ENCODE measurements at places on chromosomes 11 and 22. TPM values are rescaled to one million over a fixed set of nuclear protein-coding genes. Genes with fewer than 3 reads are reported as not detected.

DNA sequence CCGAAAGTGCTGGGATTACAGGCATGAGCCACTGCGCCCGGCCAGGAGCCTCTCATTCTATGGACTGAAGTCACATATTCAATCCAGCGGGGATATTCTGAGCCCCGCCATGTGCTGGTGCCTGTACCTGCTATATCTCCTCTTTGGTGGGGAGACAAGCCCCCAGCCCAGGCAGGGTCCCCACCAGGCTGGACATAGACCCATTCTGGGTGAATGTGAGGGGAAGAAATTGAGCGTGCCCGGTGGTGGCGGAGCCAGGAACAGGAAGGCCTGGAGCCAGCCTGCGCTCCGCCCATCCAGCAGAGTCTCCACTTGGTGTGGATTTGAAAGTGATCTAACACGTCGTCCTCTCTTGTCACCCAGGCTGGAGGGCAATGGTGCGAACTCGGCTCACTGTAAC is 38.0 kb upstream of the CSNK1E start:
- peak; percentile 32 for DNase-seq

Gene C22orf15
- total RNA-seq, result 0.36 TPM

- peak; percentile 61 for DNase-seq
These were observed 87.9 kb upstream of the B3GAT1 start for GRCh38 chr11:134499990-134500389.

GRCh38 chr11:8287703-8288102 is 24.0 kb upstream of the LMO1 start:
- no peak for DNase-seq

- no peak for DNase-seq
These were observed 19.2 kb downstream of the FAM168A start for GRCh38 chr11:73578592-73579185.

Measured in sigmoid colon (tissue), 7 donors.